ENCODE measurements at places on chromosomes 4 and X.

DNA sequence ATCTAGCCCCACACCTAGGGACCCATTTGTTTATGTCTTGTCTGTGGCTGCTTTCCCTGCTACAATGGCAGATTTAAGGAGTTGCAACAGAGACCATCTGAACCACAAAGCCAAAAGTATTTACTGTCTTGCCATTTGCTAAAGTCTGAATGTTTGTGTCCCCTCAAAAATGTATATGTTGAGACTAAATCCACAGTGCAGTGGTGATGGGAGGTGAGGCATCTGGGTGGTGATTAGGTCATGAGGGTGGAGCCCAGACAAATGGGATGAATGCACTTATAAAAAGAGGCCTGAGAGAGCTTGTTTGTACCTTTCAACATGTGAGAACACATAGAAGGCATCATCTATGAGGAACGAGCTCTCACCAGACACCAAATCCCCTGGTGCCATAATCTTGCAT, 137.3 kb downstream of the TMEM144 start:
- DNase-seq, result no peak

- DNase-seq, result no peak
These were observed 77.4 kb downstream of the PLAC1 start for GRCh38 chrX:134580907-134581306.

- no peak for DNase-seq
These were observed 1.4 kb upstream of the PHF8 start for GRCh38 chrX:54045563-54046228.

DNA sequence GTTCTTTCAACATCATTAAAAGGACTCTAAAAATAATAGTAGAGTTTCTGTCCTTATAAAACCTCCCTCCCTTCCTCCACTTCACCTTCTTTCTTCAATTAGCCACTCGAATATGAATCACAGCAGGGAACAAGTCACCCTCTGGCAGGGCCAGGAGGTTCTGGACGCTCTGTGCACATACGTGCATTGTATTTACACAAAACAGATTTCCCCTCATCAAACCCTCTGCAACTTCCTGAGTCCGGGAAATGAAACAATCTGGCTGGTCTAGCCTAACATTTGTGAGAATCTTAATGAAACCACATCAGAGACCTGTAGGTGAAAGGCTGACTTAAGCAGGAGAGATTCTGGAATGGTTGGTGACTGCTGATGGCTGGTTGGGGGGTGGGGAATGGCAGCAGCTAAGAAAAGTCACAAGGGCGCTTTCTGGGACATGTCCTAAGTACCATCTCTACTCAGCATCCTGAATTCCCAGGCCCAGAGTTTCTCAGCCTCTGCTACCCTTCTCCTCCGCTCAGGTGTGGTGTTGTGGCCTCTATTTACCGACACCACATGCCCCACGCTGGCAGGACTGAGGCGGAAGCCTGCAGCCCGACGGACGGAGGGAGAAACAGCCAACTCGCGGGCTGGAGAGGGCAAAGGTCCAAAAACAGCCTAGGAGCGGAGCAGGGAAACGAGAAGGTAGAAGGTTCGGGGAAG, 1.0 kb downstream of the ZDHHC9 start:
- DNase-seq, result no peak
